ENCODE measurements at places on chromosomes 4 and X. TPM values are rescaled to one million over a fixed set of nuclear protein-coding genes. Genes with fewer than 3 reads are reported as not detected.

GRCh38 chrX:140165849-140166248 lies 200.5 kb upstream of the CXorf66 start:
- no peak overlapping the region for H3K27ac ChIP-seq
- no peaks in the 10 kb centered on the region for H3K27me3 ChIP-seq
- no peak overlapping the region for H3K4me3 ChIP-seq
- H3K4me1 ChIP-seq, result no peaks in the 10 kb centered on the region

DNA sequence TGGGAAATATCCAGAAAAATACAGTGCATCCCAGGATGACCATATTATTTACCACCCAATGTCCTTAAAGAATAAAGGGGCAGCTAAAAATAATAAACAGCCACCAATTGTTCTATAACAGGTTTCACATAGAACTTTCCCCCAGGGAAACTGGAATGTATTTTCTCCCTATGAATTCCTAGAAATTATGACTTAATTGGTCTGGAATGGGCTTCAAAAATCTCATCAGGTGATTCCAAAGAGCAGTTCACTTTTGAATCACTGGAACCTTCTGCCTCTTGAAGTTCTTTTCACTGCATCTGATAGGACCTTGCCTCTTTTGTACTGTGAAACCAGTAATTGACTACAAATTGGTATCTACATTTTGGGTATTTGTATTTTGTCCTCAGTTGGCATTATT lies 119.3 kb downstream of the ZNF330 start:
- H3K36me3 ChIP-seq, result no peaks in the 10 kb centered on the region
- H3K27ac ChIP-seq, result no peak overlapping the region
- H3K27me3 ChIP-seq, result no peaks in the 10 kb centered on the region
- DNase-seq, result no peak
- no peaks in the 10 kb centered on the region for H3K4me1 ChIP-seq
- H3K4me3 ChIP-seq, result no peak overlapping the region

DNA sequence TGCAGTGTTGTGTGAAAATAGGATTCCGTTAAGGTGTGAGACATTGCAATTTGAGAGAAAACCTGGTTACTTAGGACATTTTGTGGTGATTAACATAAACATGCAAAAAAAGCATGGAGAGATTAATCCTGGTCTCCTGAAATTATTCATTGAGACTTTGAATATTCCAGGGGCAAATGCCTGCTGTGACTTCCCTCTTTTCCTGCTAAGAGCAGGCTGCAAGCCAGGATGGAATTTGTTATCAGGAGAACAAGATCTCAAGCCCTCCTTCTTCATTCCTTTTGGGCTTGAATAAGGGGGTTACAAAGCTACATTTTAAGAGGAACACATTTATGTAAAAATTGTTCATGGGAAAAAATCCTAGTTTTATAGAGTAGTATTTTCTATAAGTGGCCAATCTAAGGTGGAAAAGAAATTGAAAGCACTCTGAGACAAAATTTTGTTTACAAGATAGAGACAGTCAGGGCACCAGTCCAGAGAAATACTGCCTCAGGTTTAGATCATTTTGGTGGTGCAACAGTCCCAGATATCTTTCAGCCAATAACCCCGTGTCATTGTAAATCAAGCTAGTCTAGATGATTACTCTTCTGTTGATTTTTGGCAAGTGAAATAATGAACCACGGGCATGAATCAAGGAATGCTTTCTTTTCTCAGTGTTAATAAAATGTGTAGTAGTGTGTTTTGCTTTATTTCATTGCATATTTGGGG lies 1528.3 kb upstream of the AGA start:
- no peaks in the 10 kb centered on the region for H3K27me3 ChIP-seq
- H3K4me3 ChIP-seq, result no peak overlapping the region
- DNase-seq, result no peak
- H3K4me1 ChIP-seq, result no peaks in the 10 kb centered on the region

DNA sequence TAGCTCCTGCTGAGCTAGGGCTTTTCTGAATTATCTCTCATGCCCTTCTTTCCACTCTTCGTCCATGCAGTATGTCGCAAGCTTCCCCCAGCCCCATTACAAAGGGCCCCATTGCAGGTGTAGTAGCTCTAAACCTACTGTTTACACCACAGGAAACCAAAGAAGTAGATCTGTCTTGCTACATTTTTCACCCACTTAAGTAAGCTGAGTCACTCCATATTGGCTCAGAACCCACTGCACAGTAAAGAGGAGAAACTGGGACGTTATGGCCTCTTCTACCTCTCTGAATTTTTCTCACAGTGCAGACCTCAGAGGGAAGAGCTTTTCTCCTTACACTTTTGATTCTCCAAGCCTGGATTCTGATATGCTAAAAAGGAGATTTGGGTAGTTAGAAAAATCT lies 200.2 kb downstream of the SMARCA1 start:
- H3K27ac ChIP-seq, result no peak overlapping the region
- DNase-seq, result no peak
- no peaks in the 10 kb centered on the region for H3K27me3 ChIP-seq
- H3K4me1 ChIP-seq, result no peaks in the 10 kb centered on the region
- no peak overlapping the region for H3K4me3 ChIP-seq

GRCh38 chrX:12229986-12230385 lies 91.7 kb downstream of the FRMPD4 start:
- no peak overlapping the region for H3K27ac ChIP-seq
- DNase-seq, result no peak
- no peak overlapping the region for H3K4me3 ChIP-seq
- no peaks in the 10 kb centered on the region for H3K36me3 ChIP-seq

DNA sequence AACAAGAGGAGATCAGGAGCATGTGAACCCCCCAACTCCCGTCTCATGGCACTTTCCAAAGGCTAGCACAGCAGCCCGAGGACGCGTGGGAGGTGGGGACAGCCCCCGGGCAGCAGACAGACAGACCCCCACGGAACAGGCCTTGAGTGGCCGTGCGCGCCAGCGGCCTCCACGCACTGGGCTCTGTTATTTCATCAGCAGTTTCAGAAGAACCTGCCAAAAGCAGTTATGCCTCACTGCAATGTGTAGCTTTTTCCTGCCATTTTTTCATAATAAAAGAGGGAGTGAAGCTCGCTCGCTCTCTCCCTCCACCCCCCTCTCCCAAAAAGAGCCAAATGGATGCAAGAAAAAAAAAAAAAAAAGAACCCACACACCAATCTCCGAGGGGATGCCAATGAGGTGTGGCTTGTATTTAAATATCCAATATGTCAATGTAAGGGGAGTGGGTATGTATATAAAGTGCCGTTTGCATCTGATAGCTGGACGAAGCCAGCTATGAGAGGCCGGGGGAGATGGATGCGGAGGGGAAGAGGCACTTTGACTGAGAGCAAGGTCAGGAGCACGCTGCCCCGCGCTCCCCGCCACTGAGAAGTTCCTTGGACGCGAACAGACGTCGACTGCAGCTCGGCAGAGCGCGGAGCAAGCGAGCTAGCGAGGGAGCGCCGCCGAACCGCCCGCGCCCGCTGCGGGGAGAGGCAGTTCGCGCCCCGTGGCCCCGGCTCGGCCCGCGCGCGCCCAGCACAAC lies at the start of gene FGF16:
Gene FGF16, plus strand, starts transcription at position 482 of the 745 bp plus-strand sequence. CDS start 286 bp downstream, outside the sequence.
- peaks cover 9% of the 10 kb centered on the region for H3K27me3 ChIP-seq
- no peaks in the 10 kb centered on the region for H3K36me3 ChIP-seq
- H3K4me1 ChIP-seq, result peaks cover 12% of the 10 kb centered on the region
- no peak for DNase-seq

GRCh38 chrX:148700021-148700420 lies 199.6 kb downstream of the AFF2 start:
- no peak for DNase-seq
- H3K4me1 ChIP-seq, result no peaks in the 10 kb centered on the region
- no peaks in the 10 kb centered on the region for H3K27me3 ChIP-seq
- no peaks in the 10 kb centered on the region for H3K36me3 ChIP-seq

Gene HTATSF1
- total RNA-seq, result 39.0 TPM

Gene HSFX3
- not detected for total RNA-seq

Gene CTAG1A
- not detected for total RNA-seq

Gene RHOXF2B
- total RNA-seq, result not detected

Gene MPC1L
- not detected for total RNA-seq

Gene PHF8
- total RNA-seq, result 63.1 TPM

Gene RAB40A
- total RNA-seq, result 2.5 TPM

All from tibial nerve (tissue), 4 donors.